ENCODE measurements at places on chromosomes 16 and 17.

- no peak for DNase-seq
These were observed 26.5 kb downstream of the NKD1 start for GRCh38 chr16:50574745-50575136.

DNA sequence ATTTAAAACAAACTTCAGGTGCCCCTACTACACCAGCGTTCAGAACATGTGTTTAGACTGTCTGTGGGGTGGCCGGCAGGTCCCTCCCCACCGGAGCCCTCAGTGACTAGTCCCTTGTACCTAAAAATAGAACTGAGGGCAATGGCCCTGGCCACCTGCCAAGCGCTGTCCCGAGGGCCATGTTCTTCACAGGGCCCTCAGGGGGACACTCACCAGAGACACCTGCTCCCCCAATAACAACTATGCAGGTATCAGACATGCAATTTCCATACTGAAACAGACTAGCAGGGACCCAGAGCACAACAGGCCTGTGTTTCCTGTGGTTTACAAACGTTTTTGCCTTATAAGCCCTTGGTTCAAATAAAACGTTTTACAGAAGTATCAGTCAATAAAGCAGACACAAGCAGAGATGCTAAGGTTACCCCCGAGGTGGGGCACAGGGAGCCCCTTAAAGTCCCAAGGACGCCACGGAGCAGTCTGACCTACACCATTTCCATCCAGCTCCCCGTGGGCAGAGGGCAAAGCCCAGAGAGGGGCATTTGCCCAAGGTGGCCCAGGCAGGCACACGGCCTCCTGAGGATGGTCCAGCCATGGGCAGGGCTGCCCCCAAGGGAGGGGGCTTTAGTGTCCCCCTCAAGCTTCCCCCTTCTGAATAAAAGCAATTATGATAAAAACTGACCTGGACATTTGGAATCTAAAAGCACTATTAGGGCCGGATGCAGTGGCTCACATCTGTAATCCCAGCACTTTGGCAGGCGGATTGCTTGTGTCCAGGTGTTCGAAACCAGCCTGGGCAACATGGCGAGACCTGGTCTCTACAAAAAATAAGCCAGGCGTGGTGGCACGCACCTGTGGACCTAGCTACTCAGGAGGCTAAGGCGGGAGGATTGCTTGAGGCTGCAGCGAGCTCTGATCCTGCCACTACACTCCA lies 896 bp upstream of the MYLK3 start:
- DNase-seq, result no peak

DNA sequence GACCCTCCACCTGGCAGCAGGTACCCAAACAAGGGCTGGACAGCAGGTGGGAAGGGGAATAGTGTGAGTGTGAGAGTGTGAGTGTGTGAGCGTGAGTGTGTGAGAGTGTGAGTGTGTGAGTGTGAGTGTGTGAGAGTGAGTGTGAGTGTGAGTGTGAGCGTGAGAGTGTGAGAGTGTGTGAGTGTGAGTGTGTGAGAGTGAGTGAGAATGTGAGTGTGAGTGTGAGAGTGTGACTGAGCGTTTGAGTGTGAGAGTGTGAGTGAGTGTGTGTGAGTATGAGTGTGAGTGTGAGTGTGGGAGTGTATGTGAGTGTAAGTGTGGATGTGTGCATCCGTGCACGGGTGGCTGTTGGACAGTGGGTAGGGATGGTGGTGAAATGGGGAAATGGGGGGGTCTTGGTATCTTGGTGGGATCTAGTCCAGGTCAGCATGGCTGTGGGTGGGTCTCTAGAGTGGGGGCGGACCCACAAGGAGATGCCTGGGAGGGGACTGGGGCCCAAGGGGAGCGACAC lies 408 bp downstream of the ADGRG1 start:
- no peak for DNase-seq

- DNase-seq, result no peak
These were observed 76.0 kb downstream of the RAP1GAP2 start for GRCh38 chr17:2872282-2872681.

- DNase-seq, result peak; percentile 41
These were observed 785 bp downstream of the UBALD1 start for GRCh38 chr16:4613636-4614570.

DNA sequence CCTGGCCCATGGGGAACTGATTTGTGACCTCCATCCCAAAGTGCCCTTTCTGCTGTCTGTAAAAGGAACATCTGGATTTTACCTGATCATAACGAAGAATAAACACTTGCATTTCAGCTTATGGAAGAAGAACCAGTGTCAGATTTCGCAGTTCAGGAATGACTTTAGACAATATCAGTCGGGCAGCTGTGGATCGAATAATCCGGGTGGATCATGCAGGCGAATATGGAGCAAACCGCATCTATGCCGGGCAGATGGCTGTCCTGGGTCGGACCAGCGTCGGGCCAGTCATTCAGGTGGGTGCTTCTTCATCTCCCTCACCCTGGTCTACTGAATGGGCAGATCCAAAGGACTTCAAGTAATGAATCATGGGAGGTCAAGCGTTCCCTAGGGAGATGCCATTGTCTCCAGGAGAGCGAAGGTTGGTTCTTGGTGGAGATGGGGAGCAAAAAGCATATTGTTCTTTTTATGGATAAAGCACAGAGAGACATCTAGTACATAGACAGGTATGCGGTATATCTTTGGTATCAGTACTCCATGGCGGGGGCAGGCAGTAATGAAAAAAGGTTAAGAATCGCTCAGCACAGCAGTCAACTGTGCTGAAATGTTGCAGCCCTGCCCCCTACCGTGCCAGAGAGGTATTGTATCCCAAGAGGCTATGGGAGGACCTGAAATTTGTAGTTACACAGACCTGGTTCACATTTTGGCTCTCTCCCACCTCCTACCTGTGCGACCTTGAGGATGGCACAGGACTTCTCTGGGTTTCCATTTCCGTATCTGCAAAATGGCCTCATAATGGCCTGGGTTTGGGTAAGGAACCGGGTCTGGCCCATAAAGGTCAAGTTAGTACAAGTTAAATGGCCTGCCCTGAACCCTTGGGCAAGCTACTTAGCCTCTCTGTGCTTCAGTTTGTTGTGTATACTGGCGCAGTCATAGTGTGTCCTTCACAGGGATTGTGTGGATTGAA lies 4.7 kb downstream of the COQ7 start:
- peak; percentile 50 for DNase-seq

Measured in RPMI7951 (cell line).